ENCODE measurements at places on chromosomes 13 and 19.

DNA sequence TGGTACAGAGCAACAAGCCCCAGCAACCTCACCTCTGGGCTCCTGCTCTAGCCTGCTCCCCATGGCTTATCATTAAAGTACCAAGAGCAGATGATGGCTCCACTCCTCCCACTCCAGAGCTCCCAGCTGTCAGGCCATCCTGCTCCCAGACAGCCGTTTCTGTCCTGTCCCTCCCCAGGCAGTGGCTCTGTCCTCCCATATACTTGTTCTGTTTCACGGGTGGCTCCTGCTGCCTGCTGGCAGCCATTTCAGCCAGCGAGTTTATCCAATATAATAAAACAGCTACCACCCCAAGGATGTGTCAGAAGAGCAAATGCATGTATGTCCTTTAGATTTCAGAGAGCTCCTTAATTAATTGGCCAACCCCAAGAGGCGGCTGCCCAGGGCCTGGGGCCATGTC is 79.4 kb upstream of the VSTM2B start:
- DNase-seq: no peak

DNA sequence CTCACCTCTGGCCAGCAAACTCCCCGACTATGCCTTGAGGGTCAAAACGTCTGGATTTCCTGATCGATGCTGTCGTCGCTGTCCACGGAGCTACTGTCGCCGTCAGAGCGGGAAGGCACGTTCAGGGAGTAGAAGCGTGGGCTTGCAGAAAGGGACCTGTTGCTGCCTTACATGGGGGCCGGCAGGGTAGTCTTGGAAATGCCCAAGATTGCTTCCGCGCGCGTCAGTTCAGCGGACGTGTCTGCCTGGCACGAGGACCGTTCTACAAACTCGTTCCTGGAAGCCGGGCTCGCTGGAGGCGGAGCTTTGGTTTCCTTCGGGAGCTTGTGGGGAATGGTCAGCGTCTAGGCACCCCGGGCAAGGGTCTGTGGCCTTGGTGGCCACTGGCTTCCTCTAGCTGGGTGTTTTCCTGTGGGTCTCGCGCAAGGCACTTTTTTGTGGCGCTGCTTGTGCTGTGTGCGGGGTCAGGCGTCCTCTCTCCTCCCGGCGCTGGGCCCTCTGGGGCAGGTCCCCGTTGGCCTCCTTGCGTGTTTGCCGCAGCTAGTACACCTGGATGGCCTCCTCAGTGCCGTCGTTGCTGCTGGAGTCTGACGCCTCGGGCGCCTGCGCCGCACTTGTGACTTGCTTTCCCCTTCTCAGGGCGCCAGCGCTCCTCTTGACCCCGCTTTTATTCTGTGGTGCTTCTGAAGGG is 15.4 kb downstream of the RB1 start:
- no peak for DNase-seq

- no peak for DNase-seq
Measured at GRCh38 chr13:42649141-42649540, 75.2 kb downstream of the TNFSF11 start.

- DNase-seq: no peak
Measured at GRCh38 chr13:41282129-41282571, 18.8 kb upstream of the MTRF1 start.

DNA sequence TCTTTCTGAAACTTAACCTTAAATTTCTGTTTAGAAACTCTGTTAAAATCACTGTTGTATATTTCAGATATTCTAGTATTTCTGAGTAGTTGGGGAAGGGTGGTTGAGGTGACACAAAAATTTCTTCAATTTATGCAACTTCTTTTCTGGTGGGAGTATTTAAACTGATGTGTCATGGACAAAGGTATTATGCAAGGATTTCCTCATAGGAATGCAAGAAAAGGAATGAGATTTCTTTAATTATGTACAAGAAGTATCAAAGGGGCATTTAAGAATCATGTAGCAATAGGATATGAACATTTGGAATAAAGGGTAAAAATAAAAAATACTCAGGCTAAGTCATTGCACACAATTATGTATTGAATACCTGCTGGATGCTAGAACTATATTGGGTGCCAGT is 575.8 kb upstream of the KLF12 start:
- no peak for DNase-seq

GRCh38 chr19:36986131-36986530 is 70.0 kb downstream of the ZNF568 start:
- DNase-seq: no peak

DNA sequence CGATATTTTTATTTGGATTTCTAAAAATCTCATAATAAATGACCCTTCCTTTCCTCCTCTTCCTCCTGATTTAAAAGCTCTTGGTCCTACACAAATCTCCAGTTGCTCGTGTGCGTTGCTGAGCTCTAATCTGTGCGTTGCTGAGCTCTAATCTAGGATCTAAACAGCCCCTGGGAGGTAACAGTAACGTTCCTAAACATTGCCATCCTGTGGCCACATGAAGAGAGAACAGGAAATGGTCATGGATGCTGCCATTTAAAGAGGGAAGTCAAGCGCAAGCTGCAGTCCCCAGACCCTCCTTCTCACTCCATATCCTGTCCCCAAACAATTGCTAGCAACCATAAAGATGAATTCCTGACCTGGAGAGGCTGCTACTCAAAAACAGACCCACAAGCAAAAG is 170.8 kb downstream of the NUFIP1 start:
- DNase-seq: no peak

GRCh38 chr19:39676004-39676403 is 20.3 kb downstream of the LGALS16 start:
- DNase-seq: no peak

GRCh38 chr19:12628040-12629022 is 17.6 kb downstream of the ZNF791 start:
- no peak for DNase-seq

- DNase-seq: no peak
Measured at GRCh38 chr13:94270556-94270955, 208.9 kb downstream of the DCT start.

GRCh38 chr19:46390866-46391265 is 22.5 kb downstream of the CCDC8 start:
- no peak for DNase-seq

DNA sequence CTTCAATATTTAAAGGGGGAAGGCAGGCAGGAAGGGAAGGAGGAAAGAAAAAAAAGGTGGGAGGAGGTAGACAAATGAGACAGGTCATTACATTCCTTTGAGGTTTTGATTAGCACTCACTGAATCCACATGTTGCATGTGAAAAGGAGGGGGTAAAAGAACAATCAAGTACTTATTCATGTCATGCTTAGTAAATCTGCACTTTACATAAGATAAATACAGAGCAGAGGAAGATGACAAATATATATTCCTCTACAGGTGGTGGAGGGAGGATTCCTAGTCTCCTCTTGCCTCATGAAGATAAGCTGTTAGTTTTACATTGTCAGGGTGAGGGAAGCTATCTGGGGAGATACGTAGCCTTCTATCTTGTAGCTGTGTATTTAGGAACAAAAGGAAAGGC is 1645.4 kb upstream of the SPRY2 start:
- no peak for DNase-seq

- no peak for DNase-seq
Measured at GRCh38 chr13:25525884-25526283, 154.1 kb downstream of the ATP8A2 start.

DNA sequence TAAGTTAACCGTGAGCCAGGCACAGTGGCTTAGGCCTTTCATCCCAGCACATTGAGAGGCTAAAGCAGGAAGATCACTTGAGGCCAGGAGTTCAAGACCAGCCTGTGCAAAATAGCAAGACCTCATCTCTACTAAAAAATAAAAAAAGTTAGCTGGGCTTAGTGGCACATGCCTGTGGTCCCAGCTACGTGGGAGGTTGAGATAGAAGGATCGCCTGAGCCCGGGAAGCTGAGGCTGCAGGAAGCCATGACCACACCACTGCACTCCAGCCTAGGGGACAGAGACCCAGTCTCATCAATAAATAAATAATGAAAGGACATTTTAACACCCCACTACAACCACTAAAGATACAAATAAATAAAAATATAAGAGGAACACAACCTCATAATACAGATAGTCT is 21.6 kb downstream of the LSM14A start:
- DNase-seq: no peak

DNA sequence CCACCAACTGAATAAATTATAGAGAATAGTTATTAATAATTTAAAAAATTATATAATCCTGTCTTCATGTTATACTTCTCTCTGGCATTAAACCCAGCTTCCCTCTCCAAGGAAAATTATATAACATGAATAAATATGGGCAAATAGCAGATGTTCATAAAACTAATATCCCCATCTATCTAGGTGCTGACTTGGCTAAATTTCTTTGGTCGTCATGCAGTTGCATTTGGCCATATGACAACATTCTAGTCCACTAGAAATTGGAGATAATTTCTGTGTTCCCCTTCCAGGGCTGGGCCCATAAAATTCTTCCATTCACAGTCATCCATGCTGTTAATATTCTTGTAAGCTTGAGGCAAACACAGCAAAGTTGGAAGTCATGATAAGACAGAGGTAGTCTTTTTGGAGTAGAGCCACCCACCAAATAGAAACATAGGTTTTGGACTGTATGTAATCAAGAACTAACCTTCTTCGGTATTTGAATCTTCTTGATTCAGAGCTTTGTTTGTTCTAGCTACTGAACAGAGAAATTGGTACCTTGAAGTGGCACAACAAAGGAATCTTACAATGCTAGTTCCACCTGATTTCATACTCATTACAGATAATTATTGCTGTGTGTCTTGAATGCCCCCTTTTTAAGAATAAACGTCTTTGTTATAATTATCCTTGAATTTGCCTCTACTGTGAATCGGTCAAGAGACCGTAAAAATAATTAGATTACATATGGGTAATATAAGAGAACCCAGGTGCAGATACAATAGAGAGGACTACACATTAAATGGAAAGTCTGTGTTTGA is 678.5 kb upstream of the PCDH20 start:
- no peak for DNase-seq

- DNase-seq: no peak
Measured at GRCh38 chr19:31503211-31503610, 154.0 kb upstream of the TSHZ3 start.

GRCh38 chr19:18905513-18906236 is 9.7 kb upstream of the CERS1 start:
- DNase-seq: no peak

DNA sequence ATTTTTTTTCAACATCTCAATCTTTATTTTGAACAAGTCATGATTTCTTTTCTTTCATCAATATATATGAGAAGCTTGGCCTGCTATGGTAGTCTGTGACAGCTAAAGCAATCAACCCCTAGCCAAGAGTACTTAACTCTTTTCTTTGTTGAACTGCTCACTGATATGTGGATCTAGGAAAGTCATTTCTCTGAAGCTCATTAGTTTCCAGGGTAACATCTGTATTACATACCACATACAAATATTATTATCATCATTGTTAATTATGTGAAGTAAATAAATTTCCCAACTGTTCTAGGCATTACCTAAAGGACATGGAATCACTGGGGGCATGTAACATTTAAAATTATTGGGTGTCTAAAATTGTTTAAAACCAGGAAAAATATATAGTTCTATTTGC is 267.3 kb downstream of the DCT start:
- DNase-seq: no peak

GRCh38 chr19:43525836-43526771 is 897 bp downstream of the ETHE1 start:
- DNase-seq: no peak

DNA sequence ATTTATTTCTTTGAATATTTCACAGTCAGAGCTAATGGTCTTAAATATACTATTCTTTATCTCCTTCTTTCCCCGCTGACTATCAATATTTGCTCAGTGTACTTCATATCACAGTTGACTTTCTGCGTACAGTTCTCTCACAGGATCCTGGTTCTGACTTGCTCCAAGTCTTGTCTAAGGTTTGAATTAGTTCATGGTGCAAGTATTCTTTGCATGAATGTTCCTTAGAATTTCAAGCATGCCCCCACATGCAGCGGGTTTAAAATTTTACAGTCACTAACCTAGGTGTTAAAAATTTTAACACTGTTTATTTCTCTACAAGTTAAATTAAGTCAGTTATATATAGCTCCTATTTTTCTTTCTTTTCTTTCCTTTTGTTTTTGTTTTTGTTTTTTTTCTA is 20.8 kb upstream of the KLF12 start:
- DNase-seq: no peak

DNA sequence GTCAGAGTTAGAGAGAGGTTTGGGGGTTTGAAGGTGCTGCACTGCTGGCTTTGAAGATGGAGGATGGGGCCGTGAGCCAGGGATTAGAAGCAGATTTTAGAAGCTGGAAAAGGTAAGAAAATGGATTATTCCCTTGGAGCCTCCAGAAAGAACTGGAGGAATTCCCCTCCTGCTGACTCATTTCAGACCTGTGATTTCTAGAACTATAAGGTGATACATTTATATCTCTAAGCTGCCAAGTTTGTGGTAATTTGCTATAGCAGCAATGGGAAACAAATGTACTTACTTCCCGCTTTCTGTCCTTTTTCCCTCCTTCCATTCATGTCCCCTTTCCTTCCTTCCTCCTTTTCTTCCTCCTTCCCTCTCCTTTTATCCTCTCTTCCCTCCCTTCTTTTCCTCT is 78.5 kb upstream of the PCDH8 start:
- DNase-seq: no peak

DNA sequence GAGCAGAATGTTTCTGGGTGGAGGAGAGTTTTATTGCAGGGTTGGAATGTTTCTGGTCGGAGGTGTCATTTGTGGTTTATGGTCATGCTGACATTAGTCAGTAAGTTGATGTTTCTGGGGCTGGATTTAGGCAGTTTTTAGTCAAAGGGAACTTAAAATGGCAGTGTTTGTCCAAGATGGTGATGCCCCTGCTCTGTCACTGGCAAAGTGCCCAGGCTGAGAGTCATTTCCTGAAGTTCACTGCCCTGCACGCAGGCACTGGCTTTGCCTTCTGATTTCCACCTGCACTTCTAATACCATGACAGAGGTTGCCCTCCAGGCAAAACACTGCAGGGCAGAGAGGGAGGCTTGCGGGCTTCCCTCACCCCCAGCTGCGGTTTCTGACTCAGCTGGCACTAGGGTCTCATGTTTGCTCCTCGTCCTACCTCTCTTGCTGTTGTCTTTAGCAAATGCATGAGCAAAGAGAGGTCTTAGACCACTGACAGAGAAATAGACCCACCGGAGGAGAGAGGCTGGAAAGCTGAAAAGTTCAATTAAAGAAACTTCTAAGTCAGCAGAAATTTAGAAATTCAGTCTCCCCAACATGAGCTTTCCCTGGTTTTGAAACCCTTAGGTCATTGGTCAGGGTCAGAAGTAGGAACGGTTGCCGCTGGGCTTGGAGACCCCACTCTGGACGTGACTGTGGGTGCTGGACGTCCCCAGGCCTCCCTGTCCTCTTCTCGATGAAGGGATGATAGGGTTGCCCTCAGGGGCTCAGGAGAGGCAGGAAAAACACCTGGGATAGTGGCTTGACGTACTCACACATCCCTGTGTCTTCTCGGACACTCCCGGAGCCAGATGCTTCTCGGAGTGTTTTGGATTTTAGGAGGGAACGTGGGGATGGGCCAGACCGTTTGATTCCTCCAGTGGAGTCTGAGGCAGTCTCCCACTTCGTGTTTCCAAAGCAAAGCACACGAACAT is 26.3 kb downstream of the TMEM255B start:
- no peak for DNase-seq

- no peak for DNase-seq
Measured at GRCh38 chr13:74018062-74018431, 116.2 kb downstream of the KLF12 start.

Measured in fibroblast of skin of left biceps (primary cell).